ENCODE measurements at places on chromosomes 3 and 15.

DNA sequence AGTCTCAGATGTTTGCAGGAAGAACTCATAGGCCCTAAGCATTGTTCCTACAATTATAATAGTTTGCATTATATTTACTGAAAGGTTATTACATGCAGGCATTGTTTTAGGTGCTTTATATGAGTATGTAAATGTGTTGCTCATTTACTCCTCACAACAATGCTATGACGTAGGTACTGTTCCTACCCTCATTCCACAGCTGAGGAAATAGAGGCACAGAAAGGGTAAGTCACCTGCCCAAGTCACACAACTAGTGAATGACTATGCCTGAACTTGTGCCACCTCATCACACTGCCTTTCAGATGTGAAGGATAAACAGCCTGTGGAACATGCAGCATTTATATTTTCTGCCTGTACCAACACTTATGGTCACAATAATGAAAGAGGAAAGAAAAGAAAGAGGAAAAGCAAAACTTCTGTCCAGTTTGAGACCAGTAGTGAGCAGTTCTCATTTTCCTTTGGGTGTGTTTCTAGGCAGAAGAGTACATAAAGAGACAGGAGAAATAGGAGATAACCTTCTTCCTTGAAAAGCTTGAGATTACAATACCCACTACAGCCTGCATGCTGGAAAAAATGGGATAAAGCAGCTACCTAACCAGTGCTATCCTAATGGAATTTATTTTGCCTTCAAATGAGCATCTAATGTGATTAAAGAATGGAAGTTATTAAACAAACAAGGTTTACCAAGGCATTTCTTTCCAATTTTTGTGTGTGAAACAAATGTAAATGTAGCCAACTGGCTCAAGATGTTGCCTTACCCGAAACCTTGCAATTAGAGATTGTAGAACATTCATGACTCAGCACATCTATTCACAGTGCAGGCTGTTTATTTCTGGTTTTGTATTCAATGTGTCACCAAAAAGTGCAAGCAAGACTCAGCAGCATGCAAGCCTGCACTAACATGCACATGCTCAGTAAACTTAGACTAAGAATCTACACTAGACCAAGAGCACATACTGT lies 20.5 kb upstream of the ENTPD3 start:
- no peak for DNase-seq

- DNase-seq: no peak
Observed at GRCh38 chr15:29480278-29480677, 210.7 kb upstream of the NSMCE3 start.

GRCh38 chr3:28039234-28039633 lies 202.2 kb upstream of the CMC1 start:
- DNase-seq: no peak

- DNase-seq: no peak
Observed at GRCh38 chr15:90496791-90497190, 32.9 kb upstream of the CRTC3 start.

DNA sequence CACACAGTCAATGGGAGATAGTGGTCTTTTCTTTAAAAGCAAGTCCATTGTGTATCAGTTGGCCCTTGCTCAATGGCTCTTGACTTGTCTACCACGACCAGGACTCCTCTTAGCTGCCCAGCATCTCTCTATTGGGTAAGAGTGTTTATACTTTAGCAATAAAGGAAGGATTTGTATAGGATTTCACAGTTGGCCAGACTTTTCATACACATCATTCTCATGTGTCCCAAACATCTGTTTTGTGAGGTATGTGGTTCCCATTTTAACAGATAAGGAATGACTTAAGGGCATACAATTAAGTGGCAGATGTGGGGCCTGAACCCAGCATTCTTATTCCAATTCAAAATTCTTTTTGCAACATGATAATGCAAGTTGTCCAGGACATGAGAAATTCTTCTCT lies 191.5 kb downstream of the CHST2 start:
- no peak for DNase-seq

DNA sequence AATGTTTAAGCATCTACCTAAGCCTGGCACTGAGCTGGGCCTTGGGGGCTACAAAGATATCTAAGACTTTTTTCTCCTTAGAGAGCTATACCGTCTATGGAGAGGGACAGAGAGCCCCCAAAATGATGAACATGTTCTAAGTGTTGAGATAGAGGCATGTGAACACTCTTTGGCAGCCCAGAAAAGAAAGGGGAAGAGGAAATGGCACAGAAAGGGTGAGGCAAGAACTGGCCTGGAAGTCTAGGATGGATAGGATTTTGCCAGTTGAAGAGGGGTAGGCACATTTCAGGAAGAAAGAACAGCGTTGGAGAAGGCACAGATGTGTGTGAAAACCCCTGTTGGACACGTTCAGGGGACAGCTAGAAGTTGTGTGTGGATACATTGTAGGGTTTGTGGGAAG lies 276.2 kb upstream of the LRRFIP2 start:
- DNase-seq: no peak

All from CD4-positive, alpha-beta T cell treated with Interleukin-4 for 4 hours (primary cell).